ENCODE measurements at places on chromosomes 4 and X.
A peak's percentile ranks its signal among the peaks of the same experiment; 100 is the strongest.

DNA sequence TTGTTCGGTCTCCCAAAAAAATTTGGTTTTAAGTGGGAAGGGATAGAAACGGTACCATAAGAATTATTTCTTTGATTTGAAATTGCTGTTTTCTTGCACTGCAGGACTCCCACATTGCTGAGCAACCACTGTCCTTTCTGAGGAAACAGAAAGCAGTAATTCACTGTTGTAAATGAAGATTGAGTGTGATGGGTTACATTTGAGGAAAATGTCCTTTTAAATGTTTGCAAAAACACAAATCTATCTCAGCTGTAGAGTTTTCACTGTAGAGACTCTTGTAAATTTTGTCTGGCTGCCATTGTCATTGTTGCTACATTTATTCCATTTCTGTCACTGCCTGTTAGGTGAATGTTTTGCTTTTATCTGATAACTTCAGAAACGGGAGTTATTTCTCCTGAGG is 105.2 kb downstream of the FRAS1 start:
- H3K36me3 ChIP-seq: no peaks in the 10 kb centered on the region
- peaks cover 11% of the 10 kb centered on the region for H3K27me3 ChIP-seq
- no peak for DNase-seq
- H3K4me3 ChIP-seq: no peak overlapping the region
- no peaks in the 10 kb centered on the region for H3K4me1 ChIP-seq

- no peak for DNase-seq
- peaks cover 7% of the 10 kb centered on the region for H3K27me3 ChIP-seq
- no peak overlapping the region for H3K4me3 ChIP-seq
- no peaks in the 10 kb centered on the region for H3K36me3 ChIP-seq
- H3K27ac ChIP-seq: no peak overlapping the region
These were observed 36.7 kb upstream of the TLR3 start for GRCh38 chr4:186032259-186032658.

GRCh38 chr4:11741190-11741652 is 312.5 kb upstream of the HS3ST1 start:
- H3K27ac ChIP-seq: no peak overlapping the region
- no peak for DNase-seq
- no peaks in the 10 kb centered on the region for H3K36me3 ChIP-seq
- H3K4me1 ChIP-seq: no peaks in the 10 kb centered on the region
- no peak overlapping the region for H3K4me3 ChIP-seq

DNA sequence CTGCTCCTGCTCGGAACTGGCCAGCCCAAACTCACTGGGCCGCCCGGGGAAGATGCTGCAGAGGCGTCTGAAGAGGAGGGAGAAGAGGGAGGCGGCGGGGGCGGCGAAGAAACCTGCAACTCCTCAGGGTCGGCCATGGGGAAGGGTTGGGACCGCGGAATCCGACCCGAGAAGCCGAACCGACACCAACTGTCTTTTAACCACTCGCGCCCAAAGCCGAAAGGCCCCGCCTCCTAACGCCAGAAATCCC is at the start of gene C4orf46:
C4orf46 (minus strand) TSS at position 223 of the 250 bp plus-strand sequence; CDS start at position 137, 86 bp downstream.
- H3K36me3 ChIP-seq: peaks cover 2% of the 10 kb centered on the region
- H3K4me3 ChIP-seq: peak within 1 kb of the TSS; percentile 99
- peaks cover 1% of the 10 kb centered on the region for H3K27me3 ChIP-seq
- H3K4me1 ChIP-seq: peaks cover 22% of the 10 kb centered on the region
- peak within 1 kb of the TSS; percentile 95 for H3K27ac ChIP-seq
- no peak for DNase-seq

DNA sequence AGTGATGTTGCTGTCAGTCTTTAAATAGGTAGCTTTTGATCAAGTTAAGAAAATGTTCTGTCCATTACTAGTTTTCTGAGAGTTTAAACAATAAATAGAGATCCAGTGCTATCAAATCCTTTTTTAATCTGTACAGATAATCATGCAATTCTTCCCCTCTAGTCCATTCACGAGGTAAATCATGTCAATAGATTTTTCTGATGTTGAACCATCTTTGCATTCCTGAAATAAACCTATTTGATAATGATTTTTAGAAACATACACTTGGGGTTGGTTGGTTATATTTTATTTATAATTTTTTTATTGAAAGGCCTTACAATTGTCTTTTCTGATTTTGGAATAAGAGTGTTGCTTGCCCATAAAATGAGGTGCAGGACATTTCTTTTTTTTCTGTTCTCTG is 95.0 kb downstream of the FAM53A start:
- no peak overlapping the region for H3K4me3 ChIP-seq
- H3K36me3 ChIP-seq: no peaks in the 10 kb centered on the region
- peaks cover 8% of the 10 kb centered on the region for H3K27me3 ChIP-seq
- no peak for DNase-seq

GRCh38 chr4:8907596-8908205 is 36.1 kb upstream of the HMX1 start:
- no peak for DNase-seq
- no peak overlapping the region for H3K27ac ChIP-seq
- H3K4me1 ChIP-seq: no peaks in the 10 kb centered on the region
- no peak overlapping the region for H3K4me3 ChIP-seq
- no peaks in the 10 kb centered on the region for H3K27me3 ChIP-seq

DNA sequence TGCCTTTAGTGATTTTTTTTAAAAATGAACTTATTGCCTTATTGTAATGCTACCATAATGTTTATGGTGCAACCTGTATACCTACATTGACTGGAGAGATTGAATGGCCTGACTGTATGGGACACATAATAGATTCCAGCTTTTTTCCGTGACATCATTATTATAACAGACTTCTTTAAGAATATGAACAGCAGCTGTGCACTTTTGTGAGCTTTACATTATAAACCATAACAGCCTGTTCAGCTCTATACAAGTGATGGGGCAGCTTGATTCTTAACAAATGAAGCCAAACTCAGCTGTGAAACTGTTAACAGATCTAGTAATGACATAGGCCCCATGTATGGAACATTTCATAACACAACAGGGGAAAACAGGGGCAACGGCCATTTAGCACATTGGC is 187.0 kb downstream of the BMPR1B start:
- DNase-seq: no peak
- H3K4me1 ChIP-seq: no peaks in the 10 kb centered on the region
- no peak overlapping the region for H3K27ac ChIP-seq
- H3K36me3 ChIP-seq: no peaks in the 10 kb centered on the region
- no peak overlapping the region for H3K4me3 ChIP-seq

GRCh38 chr4:14841801-14842768 is 160.2 kb upstream of the CPEB2 start:
- H3K4me3 ChIP-seq: no peak overlapping the region
- no peak for DNase-seq
- no peaks in the 10 kb centered on the region for H3K36me3 ChIP-seq
- no peak overlapping the region for H3K27ac ChIP-seq

DNA sequence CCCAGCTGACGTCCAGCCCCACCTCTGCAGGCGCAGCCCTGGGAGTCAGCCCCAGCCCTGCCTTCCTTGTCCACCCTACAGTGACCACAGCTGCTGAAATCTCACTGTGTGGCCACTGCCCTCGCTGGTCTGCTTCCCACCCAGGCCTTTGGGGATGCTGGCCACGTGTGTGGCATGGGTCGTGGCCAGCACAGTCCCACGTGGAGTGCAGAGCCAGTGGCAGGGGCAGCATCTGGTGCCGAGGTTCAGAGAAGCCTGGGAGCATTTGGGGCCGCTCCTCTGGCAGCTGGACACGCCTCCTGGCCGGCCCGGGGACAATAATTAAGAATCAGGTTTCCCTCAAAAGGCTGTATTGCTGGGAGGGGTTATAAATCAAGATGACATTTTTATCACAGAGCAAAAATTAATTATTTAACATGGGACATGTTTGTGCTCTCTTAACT is 92.1 kb downstream of the HMX1 start:
- no peaks in the 10 kb centered on the region for H3K27me3 ChIP-seq
- no peaks in the 10 kb centered on the region for H3K4me1 ChIP-seq

DNA sequence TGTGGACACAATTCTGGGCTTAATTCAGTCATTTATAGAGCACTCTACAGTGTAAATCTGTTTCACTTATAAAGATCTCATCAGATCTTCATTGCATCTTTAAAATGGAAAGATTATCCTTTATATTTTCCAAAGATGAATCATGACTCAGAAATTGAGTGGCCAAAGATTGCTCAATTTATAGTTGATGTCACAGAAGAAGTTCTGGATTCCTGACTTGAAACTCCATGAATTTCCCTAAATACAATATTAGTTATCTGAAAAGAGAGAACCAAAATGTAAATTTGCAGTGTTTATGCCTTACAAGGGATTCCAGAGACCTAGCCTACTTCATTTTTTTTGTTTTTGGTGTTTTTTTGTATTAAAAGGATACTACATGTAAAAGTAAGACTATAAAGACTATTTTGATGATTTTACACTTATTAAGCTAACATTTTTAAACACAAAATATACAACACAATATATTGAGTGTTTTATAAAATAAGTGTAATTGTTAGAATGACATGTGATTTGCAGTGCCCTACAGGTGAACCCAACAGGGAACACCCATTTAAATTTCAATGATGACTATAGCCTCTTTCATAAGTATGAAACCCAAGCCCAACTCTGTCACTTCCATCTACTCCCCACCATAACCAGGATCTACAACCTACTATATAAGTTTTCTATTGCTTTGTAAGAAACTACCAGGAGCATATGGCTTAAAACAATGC is 183.5 kb downstream of the PCDH7 start:
- H3K27me3 ChIP-seq: no peaks in the 10 kb centered on the region
- H3K27ac ChIP-seq: no peak overlapping the region
- no peaks in the 10 kb centered on the region for H3K4me1 ChIP-seq
- no peak for DNase-seq
- H3K4me3 ChIP-seq: no peak overlapping the region

- H3K4me1 ChIP-seq: no peaks in the 10 kb centered on the region
- no peaks in the 10 kb centered on the region for H3K27me3 ChIP-seq
- H3K27ac ChIP-seq: no peak overlapping the region
- no peaks in the 10 kb centered on the region for H3K36me3 ChIP-seq
These were observed 45.5 kb upstream of the PRKG2 start for GRCh38 chr4:81260443-81261101.

GRCh38 chrX:26925088-26925487 is 538.1 kb downstream of the PPP4R3C start:
- H3K4me3 ChIP-seq: no peak overlapping the region
- H3K27me3 ChIP-seq: no peaks in the 10 kb centered on the region
- DNase-seq: no peak
- no peaks in the 10 kb centered on the region for H3K36me3 ChIP-seq
- H3K4me1 ChIP-seq: no peaks in the 10 kb centered on the region

GRCh38 chr4:174713821-174714220 is 115.2 kb downstream of the GLRA3 start:
- H3K36me3 ChIP-seq: no peaks in the 10 kb centered on the region
- no peak overlapping the region for H3K27ac ChIP-seq
- no peak overlapping the region for H3K4me3 ChIP-seq
- peaks cover 6% of the 10 kb centered on the region for H3K27me3 ChIP-seq
- no peaks in the 10 kb centered on the region for H3K4me1 ChIP-seq
- DNase-seq: no peak

GRCh38 chrX:155949098-155949497 is 48.4 kb upstream of the IL9R start:
- no peaks in the 10 kb centered on the region for H3K27me3 ChIP-seq
- no peak for DNase-seq
- H3K4me1 ChIP-seq: no peaks in the 10 kb centered on the region
- no peak overlapping the region for H3K27ac ChIP-seq

Data from activated CD4-positive, alpha-beta T cell treated with anti-CD3 and anti-CD28 coated beads, Interleukin-2, amount 10 ng/mL, durations not matched to agents 24 days and 14 days (primary cell).